CD4-positive, alpha-beta T cell treated with Interleukin-17A for 1 hour (primary cell): ENCODE measurements at places on chromosomes 13 and 19.
A peak's percentile ranks its signal among the peaks of the same experiment; 100 is the strongest.

GRCh38 chr19:19602713-19603324 lies 15.7 kb downstream of the PBX4 start:
- DNase-seq: no peak

DNA sequence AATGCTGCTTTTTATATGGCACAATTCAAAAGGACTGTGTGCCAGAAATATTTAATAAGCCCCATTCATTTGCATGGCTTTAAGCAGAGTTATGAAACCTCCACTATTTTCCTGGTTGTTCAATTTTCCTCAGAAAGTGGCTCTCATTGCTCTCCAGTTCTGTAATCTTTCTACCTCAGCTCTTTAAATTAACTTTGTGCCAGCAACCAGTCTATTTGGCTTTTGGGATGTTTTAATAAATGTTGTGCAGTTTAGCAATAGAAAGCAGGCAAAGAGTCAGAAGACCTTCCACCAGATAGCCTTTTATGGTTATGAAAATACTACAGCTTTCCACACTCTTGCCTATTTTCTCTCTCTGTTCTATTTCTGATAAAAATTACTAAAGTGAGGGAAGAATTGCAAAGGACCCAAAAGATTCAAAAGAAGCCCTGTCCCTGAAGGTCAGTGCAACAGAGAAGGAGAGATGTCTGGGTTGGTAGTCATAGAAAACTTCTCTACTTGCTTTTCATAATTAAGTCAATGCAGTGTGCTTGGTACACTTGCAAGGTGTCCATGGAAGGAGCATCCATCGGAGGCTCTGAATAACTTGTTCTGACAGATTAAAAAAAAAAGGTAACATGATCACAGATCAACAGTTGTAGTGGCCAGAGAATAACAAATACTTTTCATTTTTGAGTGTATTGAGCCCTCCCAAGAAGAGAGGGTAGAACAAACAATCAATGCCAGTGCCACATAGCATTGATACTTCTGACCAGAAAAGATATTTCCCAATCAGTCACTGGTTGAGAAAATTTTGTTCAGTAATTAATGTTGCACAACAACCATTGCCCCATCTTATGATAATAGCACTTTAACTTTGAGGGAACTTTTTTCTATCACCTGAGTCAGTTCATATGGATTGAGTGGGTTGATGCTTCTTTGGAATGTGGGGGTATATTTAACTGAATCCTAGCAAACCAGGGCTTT lies 48.4 kb upstream of the SPRY2 start:
- no peak for DNase-seq

DNA sequence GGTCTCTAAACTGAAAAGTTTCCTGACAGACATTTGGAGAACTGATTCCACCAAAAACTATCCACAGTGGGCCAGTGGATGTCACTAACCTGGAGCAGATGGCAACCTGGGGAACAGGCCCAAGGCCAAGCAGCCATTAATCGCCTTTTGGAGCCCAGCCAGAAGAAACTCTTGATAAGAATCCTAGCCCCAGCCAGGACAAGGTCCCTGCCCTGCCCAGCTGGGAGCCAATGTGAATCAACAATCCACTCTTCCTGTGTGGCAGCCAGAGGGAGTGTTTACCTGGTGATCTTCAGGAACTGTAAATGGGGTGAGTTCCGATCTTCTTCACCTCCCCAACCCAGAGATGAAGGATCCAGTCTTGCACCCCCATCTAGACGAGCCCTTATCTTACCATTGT lies 14.5 kb upstream of the IGSF23 start:
- no peak for DNase-seq

- DNase-seq: peak; percentile 38
Measured at GRCh38 chr19:38685666-38686529, 38.4 kb downstream of the ACTN4 start.
